ENCODE measurements at places on chromosomes 1 and 21. TPM values are rescaled to one million over a fixed set of nuclear protein-coding genes. Genes with fewer than 3 reads are reported as not detected.

Gene HPDL
- total RNA-seq: not detected

Gene LRRC38
- not detected for total RNA-seq

Gene CZIB
- total RNA-seq: 61.9 TPM

Gene SAMD11
- total RNA-seq: not detected

Gene KRTAP12-1
- total RNA-seq: not detected

Gene ADAM30
- total RNA-seq: not detected

Gene BEST4
- total RNA-seq: 0.75 TPM

Gene SERTAD4
- total RNA-seq: 5.1 TPM

Gene DIO1
- not detected for total RNA-seq

Gene FCRL3
- not detected for total RNA-seq

Gene RCSD1
- 32.8 TPM for total RNA-seq

Gene FAM78B
- 0.44 TPM for total RNA-seq

Gene NBPF6
- not detected for total RNA-seq

Gene CRP
- total RNA-seq: not detected

Gene KRTAP21-2
- not detected for total RNA-seq

Gene CELF3
- total RNA-seq: not detected

Gene CFAP126
- not detected for total RNA-seq

Gene GPR3
- total RNA-seq: not detected

Gene LRIF1
- total RNA-seq: 12.4 TPM

Measured in subcutaneous adipose tissue (tissue), 4 donors.